Progenitor cell of endocrine pancreas (in vitro differentiated cells): ENCODE measurements at places on chromosomes 7 and 10.

- DNase-seq, result no peak
These were observed 34.4 kb upstream of the GPAM start for GRCh38 chr10:112218036-112218390.

GRCh38 chr7:32879460-32879859 is 12.1 kb downstream of the KBTBD2 start:
- no peak for DNase-seq

GRCh38 chr7:29356631-29357030 is 162.1 kb downstream of the CHN2 start:
- no peak for DNase-seq

- no peak for DNase-seq
These were observed 5.8 kb upstream of the CLDN4 start for GRCh38 chr7:73824986-73825385.

GRCh38 chr10:7889947-7890542 is 71.7 kb downstream of the TAF3 start:
- DNase-seq, result no peak

GRCh38 chr10:121084016-121084674 is 233.0 kb downstream of the WDR11 start:
- no peak for DNase-seq

DNA sequence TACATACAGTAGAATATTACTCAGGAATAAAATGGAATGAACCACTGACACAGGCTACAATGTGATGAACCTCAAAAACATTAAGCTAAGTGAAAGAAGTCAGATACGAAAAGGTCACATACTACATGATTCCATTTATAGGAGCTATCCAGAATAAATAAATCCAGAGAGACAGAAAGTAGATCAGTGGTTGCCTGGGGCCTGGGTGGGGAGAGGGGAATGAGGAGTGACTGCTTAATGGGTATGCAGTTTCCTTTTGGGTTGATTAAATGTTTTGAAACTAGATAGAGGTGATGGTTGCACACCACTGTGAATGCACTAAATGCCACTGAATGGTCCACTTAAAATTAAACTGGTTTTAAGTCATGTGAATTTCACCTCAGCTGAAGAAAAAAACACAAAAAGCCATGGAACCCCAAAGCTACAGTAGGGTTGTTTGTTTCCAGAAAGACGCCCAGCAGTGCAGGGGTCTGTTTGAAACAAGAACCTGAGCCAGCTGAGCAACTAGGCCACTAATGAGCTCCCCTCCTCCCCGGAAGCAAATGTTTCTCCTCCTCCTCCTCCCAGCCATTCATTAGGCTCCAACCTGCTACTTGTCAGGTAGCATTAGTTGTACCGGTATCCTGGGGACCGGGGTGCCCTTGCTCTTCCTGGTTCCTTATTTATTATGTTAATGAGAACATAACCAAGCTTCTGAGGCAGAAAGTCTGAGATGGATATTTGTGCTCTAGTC is 168.4 kb downstream of the EVX1 start:
- no peak for DNase-seq

DNA sequence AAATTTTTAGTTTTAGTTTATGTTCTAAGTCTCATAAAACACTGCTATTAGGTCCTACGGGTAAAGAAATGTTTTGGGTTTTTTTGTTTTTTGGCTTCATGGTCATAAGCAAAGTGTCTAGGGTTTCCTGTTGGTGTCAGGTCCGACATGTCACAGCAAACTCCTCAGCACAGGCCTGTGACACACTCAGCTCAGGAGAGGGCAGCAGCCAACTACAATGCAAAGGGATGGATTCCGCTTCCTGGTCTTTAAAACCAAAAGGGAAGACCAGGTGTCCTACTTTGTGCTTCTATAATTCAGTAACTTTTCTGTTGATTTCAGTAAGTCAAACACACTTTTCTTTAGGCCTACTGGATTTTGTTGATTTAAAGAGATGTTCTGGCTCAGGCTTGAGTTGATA is 83.8 kb upstream of the MACROH2A2 start:
- DNase-seq, result no peak

DNA sequence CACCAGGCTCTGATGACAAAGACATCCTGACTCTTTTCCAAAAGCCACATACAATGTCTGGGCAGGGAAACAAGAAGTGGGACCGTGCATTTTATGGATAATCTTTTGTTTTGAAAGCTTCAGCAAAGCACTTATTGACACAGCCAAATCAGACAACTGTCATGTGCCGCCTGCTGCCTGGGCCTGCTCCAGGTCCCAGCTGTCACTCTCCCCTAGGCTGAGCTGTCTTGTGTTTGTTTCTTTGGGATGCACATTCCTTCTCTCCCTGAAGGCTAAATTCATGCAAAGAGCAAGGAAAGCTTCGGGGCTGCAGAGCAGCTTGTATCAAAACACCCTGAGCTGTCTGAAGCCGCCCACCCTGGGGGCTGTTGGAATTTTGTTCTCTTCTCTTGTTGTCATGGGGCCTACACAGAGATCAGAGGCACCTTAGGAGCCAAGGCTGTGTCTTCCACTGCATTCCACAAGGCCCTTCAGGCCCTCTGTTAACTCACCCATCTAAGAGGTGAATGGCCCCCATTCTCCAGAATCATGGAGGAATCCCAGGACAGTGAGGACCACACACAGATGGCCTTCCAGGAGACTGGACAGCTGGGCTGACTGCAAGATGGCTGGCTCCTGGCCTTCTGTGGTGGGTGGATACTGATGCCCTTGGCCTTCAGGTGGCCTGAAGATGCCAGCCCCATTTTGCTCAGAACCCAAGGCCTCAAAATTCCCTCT is 17.8 kb upstream of the SLC18A2 start:
- no peak for DNase-seq

DNA sequence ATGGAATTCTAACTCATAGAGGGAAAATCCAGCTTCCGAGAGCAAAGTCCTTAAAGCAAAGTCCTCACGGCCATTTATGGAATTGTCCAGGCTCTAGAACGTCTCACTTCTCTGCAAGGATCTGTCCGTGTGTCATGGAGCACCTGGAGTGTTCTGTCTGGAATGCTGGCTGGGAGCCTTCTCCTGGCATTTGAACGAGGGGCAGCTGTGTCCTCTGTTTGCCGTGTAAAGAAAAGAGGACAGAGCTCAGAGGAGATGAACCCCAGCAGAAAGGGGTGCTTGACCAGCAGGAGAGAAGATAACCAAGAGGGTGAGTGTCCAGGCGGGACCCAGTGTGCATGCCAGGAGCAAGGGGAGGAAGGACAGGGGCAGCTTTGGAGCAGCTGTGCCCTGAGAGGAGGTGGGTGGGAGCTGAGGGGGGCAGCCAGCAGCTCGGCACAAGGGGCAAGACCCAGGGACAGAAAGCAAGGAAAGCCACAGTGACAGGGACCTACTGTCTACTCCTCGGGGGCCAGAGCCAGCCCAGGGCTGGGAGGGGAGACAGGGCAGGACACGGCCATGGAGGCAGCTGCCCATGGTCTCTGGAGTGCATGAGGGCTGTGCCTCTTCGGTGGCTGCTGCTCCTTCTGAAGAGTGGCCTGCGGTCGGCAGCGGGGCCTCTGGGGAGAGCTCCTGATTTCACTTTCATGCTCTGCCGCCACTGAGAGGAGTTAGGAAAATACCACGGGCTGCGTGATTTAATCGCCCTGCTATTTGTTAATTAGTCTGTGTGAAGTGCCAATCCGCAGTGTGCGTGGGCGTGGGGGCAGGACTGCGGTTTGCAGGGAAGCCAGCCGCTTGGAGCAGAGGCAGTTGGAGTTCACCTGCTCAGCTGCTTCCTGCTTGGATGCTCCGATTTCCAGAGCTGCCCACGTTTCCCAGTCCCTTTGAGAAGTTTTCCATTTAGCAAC is 149.3 kb upstream of the SHH start:
- DNase-seq, result no peak

GRCh38 chr10:119341459-119342301 is 134.3 kb downstream of the GRK5 start:
- no peak for DNase-seq

DNA sequence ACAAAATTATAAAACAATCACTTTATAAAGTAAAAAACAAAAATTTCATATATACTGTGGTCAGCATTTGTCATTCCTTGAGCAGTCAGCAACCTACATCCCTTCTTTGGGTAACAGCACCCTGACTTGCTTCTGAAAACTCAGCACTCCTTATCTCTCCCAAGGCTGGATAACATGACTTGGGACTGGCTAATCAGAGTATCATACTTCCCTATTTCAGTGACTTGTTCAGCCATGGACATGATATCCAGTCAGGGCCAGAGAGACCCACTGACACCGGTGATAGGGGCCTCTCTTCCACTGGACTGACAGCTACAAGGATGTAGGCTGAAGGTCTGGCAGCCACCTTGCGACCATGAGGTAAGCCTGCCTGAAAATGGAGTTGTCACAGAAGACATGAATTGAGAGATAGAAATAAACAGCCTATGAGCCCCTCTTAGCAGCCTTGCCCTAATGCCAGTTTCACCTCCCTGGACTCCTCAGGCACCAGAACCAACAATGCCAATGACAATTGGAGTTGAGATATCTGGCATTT is 84.4 kb upstream of the NEBL start:
- DNase-seq, result no peak

DNA sequence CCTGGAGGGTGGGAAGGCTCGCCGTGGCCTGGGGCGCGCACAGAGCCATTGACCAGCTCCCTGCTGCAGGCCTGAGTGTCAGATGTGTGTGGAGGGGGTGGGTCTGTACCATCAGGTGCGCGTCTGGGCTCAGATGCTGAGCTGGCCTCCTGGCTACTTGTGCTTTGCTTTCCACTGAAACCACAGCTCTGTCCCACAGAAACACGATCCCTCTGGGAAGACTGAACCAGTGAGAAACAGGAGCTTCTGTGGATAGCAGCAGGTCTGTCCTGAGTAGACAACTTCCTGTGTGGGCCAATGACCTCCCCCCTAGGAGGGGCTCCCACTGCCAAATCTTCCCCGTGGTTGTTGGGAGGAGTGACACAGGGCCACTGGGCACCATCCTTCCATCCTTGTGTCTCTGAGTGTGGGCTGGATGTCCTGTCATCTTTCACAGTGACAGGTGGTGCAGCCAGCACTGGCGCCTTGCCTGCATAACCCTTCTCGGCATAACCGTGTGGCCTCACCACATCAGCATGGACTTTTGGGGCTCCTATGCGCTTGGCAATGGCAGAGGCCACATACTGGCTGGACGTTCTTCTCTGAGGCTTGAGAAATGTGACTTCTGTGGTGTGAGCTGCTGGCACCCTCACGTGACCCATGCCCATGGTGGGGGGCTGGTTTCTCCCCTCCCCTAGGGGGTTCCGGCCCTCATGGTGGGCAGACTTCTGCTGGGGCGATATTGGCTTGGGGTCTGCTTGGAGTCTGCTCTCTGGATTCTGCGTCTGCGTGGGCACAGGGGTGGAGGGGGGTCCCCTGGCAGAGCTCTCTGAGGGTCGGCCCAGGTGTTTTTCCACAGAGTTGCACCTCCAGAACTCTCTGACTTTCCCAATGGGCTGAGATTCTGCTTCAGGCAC is 245.5 kb upstream of the GRB10 start:
- DNase-seq, result no peak

DNA sequence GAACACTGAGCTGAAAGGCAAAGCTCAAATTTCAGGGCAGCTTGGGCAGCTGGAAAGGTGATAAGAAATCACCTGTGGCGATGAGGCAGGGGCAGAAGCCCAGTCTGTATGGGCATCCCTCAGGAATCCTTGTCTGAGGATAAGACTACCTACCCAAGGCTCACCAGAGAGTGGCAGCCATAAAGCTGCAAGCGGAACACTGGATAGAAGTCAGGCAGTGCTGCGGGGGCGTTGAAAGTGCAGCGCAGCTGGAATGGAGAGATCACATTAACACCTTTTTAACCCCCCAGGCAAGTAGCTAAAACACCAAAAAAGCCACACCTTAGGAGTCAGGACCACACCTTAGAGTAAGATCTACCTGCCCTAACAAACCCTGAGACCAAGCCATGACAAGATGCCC is 38.2 kb downstream of the ABCB5 start:
- DNase-seq, result no peak

DNA sequence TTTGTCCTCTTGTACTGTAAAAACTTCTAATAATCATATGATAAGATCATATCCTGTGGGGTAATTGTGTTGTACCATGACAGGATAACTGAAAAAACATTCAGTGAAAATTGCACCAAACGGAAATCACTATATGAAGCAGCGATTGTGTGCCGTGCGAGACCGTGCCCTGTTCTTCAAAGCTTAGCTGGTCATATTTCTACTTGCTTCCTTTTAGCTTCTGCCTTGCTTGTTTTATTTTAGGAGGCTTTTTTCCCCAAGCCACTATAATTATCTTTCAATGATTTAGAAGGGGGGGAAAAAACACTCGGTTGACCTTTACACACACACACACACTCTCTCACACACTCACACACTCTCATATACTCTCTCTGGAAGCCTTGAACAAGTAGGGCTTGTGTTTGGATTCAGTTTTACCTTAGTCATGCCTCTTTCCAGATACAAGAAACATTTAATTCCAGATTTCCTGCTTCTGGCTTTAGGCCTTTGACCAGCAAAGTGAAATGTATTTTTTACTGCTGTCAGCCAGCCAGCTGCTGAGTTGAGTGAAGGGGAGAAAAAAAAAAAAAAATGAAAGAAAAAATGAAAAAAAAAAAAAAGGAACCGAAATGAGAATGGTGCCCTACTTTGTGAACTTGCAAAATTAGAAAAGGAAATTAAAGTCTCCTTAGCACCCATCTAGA is 181.4 kb downstream of the ARID5B start:
- DNase-seq, result no peak

DNA sequence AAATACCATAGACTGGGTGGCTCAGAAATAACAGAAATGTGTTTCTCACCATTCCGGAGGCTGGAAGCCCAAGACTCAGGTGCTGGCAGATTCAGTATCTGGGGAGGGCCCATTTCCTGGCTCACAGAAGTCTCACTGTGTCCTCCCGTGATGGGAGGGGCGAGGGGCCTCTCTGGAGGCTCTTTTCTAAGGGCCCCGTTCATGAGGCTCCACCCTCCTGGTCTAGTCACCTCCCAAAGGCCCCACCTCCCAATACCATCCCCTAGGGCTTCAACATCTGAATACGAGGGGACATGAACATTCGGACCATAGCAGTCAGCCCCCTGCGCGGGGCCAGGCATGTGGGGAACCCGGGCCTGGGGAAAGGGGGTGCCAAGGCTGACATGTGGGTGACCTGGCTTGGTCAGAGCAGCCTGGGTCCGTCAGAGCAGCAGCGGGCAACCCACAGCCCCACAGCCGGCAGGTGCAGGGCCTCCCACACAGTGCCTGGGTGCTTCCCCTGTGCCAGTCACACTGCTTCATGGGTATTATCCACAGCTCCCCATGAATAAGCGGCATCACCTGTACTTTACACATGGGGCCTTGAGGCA is 13.3 kb upstream of the CNPY1 start:
- no peak for DNase-seq

DNA sequence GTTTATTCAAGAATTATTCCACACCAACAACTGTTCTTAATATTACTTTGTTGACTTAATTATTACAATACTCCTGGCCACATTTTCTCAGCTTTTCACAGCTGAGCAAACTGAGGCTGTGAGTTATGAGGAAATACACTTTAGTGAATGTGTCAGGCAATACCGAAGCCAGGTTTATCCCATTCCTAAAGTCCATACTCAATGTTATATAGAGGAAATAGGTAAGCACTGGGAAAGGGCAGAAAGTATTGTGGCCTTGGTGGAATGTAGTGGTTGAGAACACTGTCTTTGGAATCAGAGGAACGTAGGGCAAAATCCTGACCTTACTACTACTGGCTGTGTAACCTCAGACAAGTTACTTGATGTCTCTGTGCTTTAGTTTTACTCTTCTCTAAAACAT is 110.8 kb downstream of the CD36 start:
- DNase-seq, result no peak
